Dermis blood vessel endothelial cell (primary cell): ENCODE measurements at places on chromosomes 7 and 10. TPM values are rescaled to one million over a fixed set of nuclear protein-coding genes. Genes with fewer than 3 reads are reported as not detected.

The TIMM23 gene
- 71.5 and 73.8 TPM in 2 replicates for total RNA-seq

The RPEL1 gene
- total RNA-seq: 0.09 and 0.17 TPM in 2 replicates

The NRP1 gene
- total RNA-seq: 178 and 209 TPM in 2 replicates

The MYOZ1 gene
- not detected in 2 replicates for total RNA-seq

The ATOH7 gene
- not detected in 2 replicates for total RNA-seq
